Activated naive CD8-positive, alpha-beta T cell treated with anti-CD3 and anti-CD28 coated beads, Interleukin-2, amount 50 U/mL, for 16 hours (primary cell): ENCODE measurements at places on chromosomes 7 and 10.

GRCh38 chr10:15472008-15472407, 100.9 kb upstream of the FAM171A1 start:
- DNase-seq = no peak

GRCh38 chr7:30468041-30468440, 10.5 kb downstream of the NOD1 start:
- DNase-seq = no peak

DNA sequence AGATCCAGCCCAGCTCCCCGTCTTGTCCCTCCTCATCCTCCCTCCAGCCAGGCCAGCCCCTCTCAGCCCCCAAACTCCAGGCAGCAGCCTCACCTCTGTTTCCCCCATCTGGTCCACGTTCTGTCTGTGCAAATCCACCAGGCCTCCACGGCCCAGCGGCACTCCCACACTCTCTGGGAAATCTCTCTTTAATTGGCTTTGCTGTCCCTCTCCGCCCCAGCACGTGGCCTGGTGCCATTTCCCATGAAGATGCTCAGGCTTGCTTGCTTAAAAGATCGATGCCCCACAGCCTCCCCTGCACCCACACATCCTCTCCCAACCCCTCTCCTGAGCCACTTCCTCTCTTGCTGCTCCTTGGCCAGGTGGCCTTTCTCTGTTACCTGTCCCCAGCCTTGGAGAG, 39.3 kb downstream of the PRF1 start:
- no peak for DNase-seq

- no peak for DNase-seq
Measured at GRCh38 chr10:97022616-97023015, 163.1 kb downstream of the SLIT1 start.

- DNase-seq = no peak
Measured at GRCh38 chr10:98170249-98171117, 36.0 kb downstream of the R3HCC1L start.

DNA sequence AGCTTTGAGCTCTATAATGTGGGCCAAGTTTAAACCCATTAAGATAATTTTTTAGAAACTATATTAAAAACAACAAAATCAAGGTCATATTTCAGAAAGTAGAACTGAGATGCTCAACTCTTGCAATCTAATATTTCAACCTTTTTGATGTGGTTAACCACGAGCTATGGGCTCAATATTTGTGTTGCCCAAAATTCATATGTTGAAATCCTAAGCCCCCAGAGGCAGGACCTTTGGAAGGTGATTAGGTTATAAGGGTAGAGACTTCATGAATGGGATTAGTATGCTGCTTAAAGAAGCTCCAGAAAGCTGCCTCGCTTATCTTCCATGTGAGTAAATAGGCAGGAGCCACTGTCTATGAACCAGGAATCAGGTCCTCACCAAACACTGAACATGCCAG, 284.4 kb downstream of the CRPPA start:
- DNase-seq = no peak

GRCh38 chr10:97109547-97109946, 76.2 kb downstream of the SLIT1 start:
- DNase-seq = no peak

- no peak for DNase-seq
Measured at GRCh38 chr7:4225881-4226523, 456.1 kb upstream of the FOXK1 start.

- DNase-seq = no peak
Measured at GRCh38 chr10:5464546-5464945, 34.8 kb downstream of the CALML5 start.
